ENCODE measurements at places on chromosomes 2 and 18.

DNA sequence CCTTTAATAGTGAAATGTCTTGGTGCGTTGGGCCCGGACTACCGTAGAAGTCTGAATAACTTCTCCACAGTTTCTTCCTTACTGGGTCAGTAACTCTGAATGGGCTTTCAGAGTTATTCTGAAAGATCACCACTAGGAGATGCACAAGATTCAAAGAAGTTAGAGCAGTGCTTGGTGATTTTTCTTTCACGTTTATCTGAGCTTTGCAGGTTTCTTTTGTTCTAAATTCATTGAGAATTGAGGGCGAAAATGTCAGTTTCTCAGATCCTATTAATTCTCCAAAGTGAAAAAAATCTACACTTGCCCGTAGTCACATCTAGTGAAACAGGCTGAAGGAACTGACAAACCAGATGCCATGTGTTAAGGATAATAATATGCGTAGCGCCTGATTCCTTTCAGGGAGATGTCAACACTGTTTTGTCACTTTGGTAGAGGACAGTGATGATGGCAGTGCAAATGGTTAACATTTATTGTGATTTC, 70.1 kb downstream of the QPCT start:
- DNase-seq = peak; percentile 59

DNA sequence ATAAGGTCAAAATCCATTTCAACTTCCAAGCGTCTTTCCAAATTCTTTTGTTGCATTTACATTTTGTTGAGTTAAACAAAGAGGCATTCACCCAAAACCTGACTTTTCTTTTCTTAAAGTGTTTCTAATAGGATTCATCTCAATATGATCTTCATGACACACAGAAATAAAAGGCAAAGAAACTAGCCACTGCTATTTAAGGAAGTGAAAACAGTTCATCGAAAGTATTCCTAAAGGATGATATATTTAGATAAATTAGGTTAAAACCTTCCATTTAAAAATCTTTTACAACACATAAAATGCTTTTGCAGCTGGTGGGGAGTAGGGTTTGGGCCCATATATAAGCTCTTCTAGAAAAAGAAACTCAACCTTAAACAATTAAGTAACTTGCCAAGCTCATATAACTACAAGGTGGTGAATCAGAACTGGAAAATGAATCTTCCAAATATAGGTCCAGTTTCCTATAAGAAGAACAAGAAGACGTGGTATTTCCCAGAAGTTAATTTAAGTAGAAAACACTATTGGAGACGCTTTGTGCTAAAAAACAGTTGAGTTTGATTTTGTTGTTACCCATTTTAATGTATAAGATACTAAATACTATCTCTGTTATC, 336.0 kb upstream of the HNRNPA3 start:
- DNase-seq = no peak

DNA sequence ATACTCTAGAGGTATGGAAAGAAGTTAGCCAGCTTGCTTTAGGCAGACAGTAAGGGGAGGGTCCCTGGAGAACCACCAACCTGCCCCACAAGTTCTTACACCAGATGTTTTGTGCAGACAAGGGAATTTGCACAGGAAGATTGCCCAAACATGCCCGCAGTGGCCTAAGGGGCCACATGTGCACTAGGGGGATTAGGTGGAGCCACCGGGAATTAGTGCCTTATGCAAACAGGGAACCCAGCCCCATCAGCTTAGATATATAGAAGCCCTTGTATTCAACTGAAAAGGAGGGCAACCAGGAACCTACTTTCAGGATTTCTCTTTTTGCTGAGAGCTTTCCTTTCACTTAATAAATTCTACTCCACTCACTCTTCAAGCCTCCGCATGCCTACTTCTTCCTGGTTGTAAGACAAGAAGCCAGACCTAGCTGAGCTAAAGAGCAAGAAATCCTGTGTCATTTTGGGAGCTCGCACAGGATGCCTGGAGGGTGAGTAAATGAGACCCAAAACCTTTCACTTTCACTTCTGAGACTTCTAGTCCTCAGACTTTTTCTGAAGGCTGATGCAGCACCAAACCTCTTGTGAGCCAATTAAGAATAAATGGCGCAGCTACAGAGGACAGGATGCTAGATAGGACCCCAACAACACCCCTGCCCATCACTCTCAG, 146.3 kb downstream of the GCA start:
- no peak for DNase-seq

DNA sequence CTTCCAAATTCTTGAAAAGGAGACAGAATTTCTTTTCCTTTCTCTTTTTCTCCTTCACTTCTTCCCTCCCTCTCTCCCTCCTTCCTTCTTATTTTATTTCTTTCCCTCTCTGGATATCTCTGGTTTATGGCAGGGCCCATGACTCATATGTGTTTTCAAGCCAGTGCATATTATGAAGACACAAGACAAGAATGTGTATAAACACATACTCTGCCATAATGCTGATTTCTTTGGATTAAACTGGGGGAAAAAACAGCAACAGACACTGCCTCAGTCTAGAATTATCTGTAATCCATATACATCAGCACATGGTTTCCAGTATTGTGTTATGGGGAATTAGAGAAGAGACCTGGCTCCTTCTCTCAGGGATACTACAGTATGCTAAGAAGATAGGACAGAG, 82.8 kb upstream of the CPO start:
- DNase-seq = no peak

DNA sequence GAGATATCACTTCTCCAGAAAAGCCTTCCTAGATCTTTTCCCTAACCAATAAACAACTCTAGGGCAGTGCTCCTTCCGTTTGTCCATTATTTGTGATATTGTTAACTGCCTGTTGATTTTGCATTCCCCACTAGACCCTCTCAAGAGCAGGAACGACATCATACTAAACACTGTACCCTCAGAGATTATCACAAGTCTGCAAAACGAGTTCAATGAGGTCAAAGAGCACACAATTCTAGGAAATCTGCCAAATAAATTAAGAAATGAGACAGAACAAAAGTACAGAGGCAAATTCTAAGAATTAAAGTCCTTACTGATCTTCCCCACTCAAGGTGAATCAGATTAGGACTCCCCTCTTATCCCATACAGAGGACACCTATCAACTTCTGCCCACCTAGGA, 7.6 kb downstream of the RTTN start:
- DNase-seq = no peak

DNA sequence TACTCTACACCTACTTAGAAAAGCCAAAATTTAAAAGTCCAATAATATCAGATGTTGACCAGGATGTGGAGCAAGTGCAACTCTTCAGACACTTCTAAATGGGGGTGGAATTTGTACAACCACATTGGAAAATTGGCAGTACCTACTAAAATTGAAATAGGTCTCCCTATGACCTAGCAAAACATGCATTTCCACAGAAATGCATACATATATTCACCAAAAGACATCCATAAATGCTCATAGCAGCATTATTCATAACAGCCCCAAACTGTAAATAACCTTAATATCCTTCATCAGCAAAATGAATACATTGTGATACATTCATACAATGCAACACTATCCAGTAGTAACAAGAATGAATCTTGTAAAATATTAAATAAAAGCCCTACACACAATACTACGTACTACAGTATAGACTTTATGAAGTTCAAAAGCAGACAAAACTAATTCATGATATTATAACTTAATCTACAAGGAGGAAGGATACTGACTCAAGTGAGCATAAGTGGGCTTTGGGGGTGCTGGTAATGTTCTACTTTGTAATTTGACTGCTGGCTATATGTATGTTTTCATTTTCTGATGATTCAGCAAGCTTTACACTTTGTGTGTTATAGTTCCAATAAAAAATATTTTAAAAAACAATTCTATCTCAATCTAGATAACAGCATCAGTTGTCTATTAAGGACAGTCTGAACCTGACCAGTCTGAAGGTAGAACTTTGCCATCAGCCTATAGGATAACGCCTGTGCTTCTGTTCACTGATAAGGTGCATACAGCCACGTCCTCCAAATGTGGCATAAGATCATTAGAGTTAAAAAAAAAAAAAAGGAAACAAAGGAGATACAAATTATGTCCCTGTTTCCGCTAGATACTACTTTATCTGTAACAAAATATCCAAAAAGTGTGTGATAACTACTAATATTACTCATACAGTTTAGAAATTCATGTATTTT, 6.6 kb upstream of the TNFRSF11A start:
- no peak for DNase-seq

DNA sequence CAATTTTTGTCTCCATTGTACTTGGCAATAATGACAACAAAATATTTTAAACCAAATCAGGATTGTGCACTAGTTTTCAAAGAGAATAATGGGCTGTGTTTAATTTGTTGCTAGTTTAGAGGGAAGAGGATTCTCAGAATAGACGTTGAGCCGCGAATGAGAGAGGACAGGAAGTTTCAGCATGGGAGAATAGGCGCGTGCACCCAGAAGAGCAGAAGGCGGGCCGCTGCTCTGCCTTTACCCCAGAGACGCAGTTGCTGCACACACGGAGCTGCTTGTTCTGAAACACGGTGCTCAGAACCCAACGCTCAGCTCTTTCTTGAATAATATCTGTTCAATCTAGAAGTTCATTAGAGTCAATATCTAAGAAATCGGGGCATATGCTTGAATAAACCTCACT, 223.4 kb downstream of the MYT1L start:
- DNase-seq = no peak
